ENCODE measurements at places on chromosomes 6 and 20.

- DNase-seq, result no peak
These were observed 8.2 kb upstream of the MTHFD1L start for GRCh38 chr6:150857062-150857944.

DNA sequence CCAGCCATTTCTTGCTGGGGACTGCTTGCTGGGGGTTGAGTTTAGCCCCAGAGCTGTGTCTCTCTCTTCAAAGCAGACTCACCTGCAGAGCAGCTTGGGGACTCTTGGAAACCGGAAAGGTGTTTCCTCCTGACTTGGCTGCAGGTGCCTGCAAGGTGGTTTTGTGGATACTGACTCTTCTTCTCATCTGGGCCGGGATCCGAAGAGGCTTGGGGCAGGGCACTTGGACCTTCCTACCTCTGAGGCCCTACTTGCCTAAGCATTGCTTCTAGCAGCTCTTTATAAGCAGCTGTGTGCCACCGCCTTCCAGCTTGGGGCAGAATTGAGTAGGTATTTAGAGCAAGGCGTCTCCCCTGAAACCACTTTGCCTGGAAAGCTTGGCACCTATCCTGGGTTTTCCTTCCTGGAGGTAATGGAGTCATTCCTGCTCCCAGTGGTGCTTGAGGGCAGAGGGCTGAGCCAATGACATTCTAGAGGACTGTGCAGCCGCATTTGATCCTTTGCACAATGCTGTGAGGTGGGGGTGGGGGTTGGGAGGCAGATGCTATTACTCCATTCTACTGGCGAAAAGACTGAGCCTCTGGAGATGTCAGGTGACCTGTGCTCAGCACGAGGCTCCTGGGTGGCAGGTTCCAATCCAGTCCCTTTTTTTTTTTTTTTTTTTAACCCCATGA lies 3.4 kb upstream of the CTSZ start:
- no peak for DNase-seq

- DNase-seq, result no peak
These were observed 37.6 kb upstream of the PHIP start for GRCh38 chr6:79115553-79116182.

- DNase-seq, result no peak
These were observed 5.9 kb downstream of the PYGB start for GRCh38 chr20:25253606-25254275.

DNA sequence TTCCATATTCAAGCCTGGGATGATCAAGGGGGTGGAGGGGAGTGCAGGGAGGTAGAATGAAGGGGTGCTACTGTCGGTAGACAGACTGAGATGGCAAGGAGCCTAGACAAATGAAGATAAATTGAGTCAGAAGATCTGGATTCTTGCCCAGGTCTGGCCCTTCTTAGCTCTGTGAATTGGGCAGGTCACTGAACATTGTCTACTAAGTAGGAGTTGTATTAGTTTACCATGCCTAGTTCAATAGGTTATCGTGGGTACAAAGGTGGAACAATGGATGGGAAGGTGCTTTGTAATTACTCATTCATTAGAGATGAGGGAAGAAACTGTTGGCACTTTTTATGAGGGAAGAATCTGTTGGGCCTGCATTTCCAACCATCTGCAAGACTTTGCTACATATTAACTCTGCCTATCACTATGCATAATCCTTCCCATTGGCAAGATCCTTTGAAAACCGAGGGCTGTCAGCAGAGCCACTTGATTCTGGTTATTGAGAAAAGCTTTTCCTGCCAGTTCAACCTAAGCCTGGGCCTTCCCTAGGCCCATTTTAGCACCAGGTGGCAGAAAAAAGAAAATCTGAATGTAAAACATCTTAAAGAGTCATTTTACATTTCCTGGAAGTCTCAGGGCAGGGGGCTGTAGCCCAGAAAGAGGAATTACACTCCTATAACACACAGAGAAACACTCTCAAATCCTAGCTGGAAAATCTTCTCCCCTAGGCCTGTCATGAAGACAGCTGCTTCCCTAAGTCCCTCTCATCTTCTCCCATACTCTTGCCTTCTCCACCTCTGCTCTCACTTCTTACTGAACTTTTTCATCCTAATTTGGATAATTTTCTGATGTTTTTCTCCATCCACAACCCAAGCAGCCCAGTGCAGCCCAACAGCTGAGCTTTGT lies 103.5 kb downstream of the CD24 start:
- no peak for DNase-seq

GRCh38 chr6:160030103-160030502 lies 61.2 kb downstream of the IGF2R start:
- no peak for DNase-seq

DNA sequence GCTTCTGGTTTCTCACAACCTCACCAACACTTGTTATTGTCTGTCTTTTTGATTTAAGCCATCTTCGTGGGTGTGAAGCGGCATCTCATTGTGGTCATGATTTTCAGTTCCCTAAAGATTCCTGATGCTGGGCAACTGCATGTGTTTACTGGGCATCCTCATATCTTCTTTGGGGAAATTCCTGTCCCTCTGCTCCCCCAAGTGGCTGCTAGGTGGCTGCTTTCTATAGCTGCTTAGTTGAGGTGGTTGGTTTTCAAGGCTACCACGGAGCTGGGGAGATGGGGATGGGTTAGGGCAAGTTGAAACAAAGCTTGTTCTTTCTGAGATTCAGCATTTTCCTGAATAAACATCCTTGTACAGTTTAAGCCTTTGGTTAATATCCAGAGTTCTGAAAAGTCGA lies 403.9 kb upstream of the SULF2 start:
- no peak for DNase-seq

DNA sequence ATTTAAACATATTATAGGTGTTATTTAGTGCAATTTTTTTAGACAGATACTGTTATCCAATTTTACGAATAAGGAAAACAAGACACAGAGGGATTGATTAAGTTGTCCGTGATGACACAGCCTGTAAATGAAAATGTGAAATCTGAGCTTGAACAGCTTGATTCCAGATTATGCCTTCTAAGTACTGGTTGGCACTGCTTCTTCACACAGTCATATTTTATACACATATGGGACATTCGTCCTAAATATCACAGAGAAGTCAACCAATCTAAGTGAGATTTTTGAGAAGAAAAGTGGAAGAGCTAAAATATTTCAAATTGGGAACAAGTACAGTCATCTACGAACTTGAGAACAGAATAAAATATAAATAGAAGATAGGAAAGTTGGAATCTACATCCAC lies 756.3 kb downstream of the BCKDHB start:
- no peak for DNase-seq

GRCh38 chr6:90730151-90730673 lies 143.3 kb upstream of the MAP3K7 start:
- no peak for DNase-seq

GRCh38 chr6:117138425-117138824 lies 126.9 kb upstream of the VGLL2 start:
- DNase-seq, result no peak

DNA sequence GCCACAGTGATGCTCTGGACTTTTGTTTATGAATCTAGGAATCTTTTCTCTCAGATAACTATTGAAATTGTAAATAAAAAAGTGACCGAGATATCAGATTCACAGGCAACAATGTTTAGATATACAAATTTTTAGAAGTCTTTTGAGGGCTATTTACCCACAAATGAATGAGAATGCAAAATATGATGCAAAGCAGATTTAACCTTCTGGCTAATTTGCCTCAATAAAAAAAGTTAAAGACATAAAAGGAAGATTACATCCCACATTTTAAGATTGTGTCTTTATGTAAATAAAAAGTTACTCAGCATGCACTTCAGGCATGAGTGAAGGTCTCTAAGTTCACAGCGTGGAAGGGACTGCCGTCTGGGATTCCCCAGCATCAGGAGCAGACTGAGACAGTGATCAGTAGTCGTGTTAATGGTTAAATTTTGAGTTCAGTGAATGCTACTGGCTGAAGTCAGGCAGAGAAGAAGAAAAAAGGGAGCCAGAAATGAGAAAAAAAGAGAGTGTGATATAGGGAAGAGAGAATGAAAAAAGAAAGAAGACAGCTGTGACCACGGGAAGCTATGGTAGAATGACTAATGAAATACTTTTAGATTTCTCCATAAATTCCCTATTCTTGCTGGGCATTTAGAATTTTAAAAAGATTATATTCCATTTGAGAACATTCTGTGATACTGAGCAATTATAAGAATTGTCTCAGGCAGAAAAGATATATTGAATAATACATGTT lies 93.6 kb downstream of the MYB start:
- no peak for DNase-seq

All from stimulated activated CD8-positive, alpha-beta memory T cell treated with anti-CD3 and anti-CD28 coated beads, Interleukin-7, amount 100 ng/mL, for 24 hours (primary cell).